Activated CD8-positive, alpha-beta memory T cell treated with anti-CD3 and anti-CD28 coated beads for 1 hour (primary cell): ENCODE measurements at places on chromosomes 1 and 21.

GRCh38 chr1:210558302-210558701 lies 229.6 kb downstream of the HHAT start:
- no peak for DNase-seq

- DNase-seq, result no peak
These were observed 781.9 kb downstream of the MRPL39 start for GRCh38 chr21:24825348-24825747.

- DNase-seq, result no peak
These were observed 27.2 kb downstream of the KCNAB2 start for GRCh38 chr1:6072774-6073479.

DNA sequence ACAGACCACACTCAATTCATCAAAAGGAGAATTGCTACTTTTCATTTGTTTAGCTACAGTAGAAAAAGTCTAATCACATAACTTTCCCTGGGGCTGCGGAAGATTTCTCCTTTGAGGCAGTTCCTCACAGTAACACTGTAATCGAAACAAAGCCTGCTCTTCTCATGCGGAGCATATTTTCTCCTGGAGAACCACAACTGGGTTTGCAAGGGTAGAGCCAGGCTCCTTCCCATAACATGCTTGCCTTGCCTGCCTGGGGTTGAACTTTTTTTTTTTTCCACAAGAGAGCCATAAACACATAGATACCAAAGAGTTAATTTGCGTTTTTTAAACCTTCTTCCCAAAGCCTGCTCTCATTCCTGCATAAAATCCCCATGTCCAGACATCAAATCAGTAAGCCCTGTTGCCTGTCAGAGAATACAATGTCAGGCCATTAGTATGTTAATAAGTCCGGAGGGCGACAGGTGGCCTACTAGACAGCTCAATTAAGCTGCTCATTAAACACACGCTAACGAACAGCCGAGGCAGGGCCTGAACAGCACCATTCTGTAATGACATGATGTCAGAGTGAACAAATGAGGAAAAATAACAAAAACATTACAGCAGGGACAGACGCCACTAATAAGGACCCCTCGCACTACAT lies 107.1 kb upstream of the OLIG2 start:
- DNase-seq, result no peak

DNA sequence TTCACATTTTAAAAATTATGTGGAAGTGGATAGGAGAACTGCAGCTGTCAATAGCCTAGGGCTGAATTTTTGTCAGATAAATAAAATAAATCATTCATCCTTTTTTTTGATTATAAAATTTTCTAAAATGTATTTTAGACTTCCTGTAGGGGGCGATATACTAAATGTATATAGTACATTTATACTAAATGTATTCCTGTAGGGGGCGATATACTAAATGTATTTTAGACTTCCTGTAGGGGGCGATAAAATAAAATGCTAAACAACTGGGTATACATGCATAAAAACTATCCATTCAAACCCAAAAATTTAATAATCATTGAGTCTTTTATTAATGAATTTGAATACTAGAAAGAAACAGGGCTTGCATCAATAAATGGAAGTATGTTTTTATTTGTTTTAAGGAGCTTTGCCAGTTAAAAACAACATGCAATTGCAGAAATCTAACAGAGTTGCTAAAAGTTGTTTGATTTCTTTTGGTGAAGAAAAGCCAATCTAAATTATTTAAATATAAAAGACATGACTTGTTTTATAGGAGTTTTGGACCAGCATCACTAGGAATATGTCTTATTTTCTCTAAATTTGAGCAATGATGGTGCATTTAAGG lies 31.4 kb downstream of the CLCA1 start:
- no peak for DNase-seq

DNA sequence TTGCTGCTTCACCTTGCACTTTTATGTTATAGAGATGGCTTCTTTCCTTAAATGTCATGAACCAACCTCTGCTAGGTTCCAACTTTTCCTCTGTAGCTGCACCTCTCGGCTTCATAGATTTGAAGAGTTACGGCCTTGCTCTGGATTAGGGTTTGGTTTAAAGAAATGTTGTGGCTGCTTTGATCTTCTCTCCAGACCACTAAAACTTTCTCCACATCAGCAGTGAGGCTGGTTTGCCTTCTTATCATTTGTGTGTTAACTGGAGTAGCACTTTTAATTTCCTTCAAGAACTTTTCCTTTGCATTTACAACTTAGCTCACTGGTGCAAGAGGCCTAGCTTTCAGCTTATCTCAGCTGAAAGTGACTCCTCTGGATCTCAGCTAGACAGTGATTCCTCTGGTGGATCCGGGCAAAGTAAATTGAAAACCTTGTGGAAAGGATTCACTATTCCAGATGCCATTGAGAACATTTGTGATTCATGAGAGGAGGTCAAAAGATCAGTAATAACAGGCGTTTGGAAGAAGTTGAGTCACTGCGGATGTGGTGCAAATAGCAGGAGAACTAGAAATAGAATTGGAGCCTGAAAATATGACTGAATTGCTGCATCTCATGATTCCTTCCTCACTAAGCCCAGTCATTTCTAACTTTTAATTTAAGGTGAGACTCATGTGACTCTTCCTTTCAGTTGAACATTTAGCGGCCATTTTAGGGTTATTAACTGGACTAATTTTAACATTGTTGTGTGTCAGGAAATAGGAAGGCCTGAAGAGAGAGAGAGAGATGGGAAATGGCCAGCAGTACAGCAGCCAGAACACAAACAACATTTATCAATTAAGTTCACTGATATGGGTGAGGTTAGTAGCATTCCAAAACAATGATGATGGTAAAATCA lies 16.2 kb upstream of the RGS1 start:
- no peak for DNase-seq

DNA sequence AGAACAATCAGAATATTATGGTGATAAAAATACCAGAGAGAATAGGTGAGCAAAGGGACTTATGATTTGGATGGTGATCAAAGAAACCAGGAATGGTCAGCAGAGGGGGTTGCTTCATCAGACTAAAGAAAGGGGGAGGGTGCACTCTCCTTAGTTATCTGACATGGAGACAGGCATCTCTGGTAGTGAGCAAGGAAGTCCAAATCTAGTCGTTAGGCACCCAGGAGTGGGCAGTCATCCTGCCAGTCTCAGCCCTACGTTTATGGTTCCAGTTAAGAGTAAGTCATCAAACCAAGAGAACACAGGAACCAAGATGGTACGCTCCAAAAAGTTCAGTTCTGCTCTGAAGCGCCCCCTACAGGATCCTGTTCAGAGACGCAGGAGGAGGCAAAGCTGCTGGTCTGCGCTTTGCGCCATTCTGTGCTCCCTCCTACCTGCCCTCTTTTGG lies 28.6 kb downstream of the EBNA1BP2 start:
- no peak for DNase-seq

GRCh38 chr1:205541161-205541886 lies 36.9 kb downstream of the CDK18 start:
- no peak for DNase-seq

GRCh38 chr21:18155508-18156193 lies 89.0 kb upstream of the CHODL start:
- no peak for DNase-seq
